NCI-H1436 treated with DMSO at 0.1 percent for 48 hours (cell line): ENCODE measurements at places on chromosomes 12 and 14.

DNA sequence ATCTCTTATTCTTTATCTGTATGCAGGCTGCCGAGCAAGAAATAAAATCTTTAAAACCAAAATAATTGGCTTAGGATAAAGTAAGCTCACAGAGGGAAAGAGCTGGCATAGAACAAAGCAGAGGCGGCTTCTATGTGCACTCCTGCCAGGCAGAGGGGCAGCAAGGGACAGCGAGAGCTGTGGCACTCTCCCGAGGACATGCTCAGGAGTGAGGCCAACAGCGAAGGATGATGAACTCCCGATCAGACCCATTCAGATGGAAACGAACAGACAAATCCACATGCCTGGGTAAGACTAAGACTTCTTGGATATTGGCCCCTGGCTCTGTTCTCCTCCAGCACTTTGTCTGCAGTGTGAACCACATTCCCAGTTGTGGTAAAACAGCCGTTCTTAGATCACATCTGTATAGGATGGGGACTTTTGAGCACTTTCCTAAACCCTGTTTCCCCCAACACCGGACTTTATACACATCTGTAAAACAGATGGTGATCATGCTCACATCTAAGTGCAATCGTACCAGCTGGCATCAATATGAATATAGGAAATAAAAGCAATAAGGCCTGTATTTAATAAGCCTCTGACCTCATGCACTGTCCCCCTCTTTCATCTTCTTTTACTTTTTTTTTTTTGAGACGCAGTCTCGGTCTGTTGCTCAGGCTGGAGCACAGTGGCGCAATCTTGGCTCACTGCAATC lies 134.1 kb downstream of the PPM1H start:
- DNase-seq = no peak

DNA sequence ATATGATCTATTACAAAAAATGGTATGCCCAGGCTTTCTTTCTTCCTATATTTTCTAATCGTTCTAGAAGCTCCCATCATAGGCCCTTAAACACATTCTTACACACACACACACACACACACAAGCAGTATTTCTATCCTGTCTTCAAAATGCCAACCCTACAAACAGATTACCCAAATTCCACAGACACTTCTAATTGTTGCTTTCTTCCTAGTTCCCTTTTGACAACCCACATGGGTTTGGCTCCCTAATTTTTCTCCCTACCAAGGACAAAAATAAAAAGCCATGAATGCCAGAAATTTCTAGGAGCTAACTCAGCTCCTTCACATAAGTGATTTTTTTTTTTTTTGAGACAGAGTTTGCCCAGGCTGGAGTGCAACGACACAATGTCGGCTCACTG lies 60.3 kb upstream of the NTF3 start:
- no peak for DNase-seq

GRCh38 chr14:51895375-51895774 lies 35.0 kb downstream of the GNG2 start:
- no peak for DNase-seq

GRCh38 chr14:69953266-69953915 lies 74.2 kb downstream of the SMOC1 start:
- DNase-seq = no peak

GRCh38 chr12:25723336-25723735 lies 170.3 kb upstream of the LMNTD1 start:
- DNase-seq = no peak

GRCh38 chr14:61925043-61925442 lies 162.8 kb downstream of the SNAPC1 start:
- no peak for DNase-seq

GRCh38 chr14:87251011-87251410 lies 742.0 kb downstream of the GALC start:
- no peak for DNase-seq
